Iris pigment epithelial cell (primary cell): ENCODE measurements at places on chromosomes 16 and 17.
A peak's percentile ranks its signal among the peaks of the same experiment; 100 is the strongest.

DNA sequence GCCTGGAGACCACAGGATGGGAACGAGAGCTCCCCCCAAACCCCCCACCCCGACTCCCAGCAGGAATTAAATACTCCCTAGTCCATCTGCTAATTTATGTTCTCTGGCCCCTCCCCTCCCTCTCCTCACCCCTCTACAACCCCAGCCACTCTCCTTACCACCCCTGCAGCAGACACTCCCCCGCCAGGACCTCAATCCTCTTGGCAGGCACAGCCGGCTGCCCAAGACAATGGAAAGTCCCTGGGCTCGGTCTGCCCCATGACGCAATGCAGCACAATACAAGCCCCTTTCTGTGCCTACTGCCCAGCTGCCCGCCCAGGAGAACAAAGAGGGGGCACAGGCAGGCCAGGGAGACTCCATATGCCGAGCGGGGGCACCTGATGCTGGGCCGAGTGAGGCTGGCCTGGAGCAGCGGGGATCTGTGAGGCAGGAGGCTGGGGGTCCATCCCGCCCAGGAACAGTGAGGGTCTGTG is 30.3 kb upstream of the CDC42EP4 start:
- DNase-seq: peak; percentile 93

GRCh38 chr17:73952082-73952479 is 251.4 kb upstream of the RPL38 start:
- no peak for DNase-seq

DNA sequence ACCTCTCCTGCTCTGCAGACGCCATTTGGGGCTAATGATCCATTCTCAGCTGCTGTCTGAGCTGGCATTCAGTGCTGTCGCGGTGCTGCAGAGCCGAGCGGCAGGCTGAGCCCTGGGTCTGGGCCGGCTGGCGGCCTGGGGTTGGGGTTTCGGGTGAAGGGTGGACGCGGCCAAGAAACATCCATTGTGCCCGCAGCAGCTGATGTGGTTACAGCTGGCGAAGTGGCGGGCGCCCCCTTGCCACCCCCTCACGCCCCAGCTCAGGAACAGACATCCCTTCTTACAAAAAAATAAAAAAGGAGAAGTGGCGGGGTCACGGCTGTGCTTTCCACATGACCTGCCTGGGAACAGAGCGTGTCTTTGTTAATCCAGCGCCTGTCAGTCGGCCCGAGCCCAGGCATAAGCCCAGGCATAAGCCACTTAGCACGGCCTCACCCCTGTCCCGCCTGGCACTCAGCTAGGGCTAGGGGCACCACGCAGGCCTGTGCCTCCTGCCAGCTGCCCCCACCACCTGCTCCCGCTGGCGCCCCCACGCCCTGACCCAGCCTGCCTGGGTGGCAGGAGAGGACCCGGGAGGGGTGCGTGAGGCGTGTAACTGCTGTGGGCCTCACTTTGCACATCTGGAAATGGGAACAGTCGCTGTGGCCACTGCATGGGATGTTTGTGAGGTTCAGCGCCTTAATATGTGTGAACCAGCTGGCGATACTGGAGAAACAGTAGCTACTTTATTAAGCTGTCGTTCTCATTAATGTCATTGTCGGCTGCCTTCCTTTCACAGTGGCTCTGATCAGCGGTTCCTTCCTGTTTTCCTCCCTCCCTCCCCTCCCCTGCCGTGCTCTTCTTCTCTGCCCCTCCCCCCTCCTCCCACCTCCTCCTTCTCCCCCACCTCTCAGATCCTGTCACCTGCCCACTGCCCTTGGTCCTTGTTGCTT is 197.7 kb upstream of the CIBAR2 start:
- no peak for DNase-seq

- DNase-seq: peak; percentile 66
Observed at GRCh38 chr17:59427425-59427921, 96.0 kb downstream of the YPEL2 start.

DNA sequence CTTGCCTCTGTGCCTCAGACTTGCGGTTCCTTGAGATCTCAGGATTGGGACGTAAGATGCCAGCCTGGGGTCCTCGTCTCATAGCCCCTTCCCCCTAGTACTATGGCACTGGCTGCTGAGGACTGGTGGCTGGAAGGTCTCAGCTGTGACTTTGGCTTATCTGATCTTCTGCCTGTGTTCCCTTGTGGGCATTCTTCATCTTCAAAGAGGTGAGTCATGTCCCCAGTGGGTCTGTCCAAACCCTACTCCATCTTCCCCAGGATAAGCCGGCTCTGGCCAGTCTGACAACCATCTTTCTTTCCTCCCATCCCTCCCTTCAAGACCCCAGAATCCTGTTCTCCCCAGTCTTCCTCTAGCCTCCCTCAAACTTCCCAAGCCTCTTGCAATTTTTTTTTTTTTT is 3.6 kb downstream of the CD19 start:
- DNase-seq: no peak

GRCh38 chr16:80954985-80955384 is 51.7 kb downstream of the CMC2 start:
- no peak for DNase-seq

DNA sequence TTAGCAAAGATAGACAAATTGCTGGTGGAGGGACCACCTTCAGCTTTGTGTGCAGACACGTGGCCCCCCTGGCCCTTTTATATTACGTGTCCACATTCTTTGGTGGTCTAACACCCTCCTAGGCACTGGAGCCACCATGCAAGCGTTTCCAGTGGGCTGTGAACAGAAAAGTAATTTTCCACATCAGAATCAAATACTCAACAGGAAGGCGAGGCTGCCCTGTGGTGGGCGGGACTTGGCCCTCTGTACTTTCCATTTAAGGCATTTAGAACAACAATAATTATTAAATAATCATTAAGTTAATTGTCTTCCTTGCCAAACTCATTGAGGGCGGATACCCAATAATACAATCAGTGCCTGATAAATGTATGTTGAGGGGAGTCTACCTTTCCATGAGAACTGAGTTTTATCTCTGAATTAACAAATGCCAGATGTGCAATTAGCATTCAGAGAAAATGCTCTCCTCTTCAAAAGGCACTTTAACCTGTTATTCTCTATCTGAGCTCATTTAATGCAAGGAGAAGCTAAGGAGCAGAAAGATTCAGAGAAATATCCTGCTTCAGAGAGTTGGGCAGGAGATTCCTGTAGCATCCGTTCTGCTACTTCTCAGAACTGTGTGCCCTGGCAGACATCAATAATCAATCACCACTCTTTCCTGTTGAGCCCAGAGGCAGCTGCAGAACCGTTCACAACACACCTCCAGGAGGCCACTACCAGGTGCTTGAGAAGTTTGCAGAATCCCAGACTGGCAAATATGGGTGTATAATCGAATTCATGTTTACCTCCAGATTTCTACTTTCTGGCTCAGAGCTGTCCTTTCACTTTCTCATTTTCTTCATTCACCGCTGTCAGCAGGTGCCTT is 109.4 kb downstream of the CMIP start:
- DNase-seq: no peak

DNA sequence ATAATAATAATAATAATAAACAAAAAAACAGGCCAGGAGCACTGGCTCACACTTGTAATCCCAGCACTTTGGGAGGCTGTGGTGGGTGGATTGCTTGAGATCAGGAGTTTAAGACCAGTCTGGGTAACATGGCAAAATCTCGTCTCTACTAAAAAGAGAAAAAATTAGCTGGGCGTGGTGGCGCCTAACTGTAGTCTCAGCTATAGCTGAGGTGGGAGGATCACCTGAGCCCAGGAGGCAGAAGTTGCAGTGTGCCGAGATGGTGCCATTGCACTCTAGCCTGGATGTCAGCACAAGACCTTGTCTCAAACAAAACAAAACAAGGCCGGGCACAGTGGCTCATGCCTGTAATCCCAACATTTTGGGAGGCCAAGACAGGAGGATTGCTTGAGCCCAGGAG is 18.7 kb upstream of the ATP6V0C start:
- no peak for DNase-seq

- DNase-seq: no peak
Observed at GRCh38 chr17:1188812-1189504, 9.2 kb upstream of the ABR start.

GRCh38 chr17:10738521-10739258 is 8.9 kb upstream of the TMEM220 start:
- no peak for DNase-seq

GRCh38 chr17:2259769-2260536 is 43.6 kb downstream of the SMG6 start:
- DNase-seq: peak; percentile 87

DNA sequence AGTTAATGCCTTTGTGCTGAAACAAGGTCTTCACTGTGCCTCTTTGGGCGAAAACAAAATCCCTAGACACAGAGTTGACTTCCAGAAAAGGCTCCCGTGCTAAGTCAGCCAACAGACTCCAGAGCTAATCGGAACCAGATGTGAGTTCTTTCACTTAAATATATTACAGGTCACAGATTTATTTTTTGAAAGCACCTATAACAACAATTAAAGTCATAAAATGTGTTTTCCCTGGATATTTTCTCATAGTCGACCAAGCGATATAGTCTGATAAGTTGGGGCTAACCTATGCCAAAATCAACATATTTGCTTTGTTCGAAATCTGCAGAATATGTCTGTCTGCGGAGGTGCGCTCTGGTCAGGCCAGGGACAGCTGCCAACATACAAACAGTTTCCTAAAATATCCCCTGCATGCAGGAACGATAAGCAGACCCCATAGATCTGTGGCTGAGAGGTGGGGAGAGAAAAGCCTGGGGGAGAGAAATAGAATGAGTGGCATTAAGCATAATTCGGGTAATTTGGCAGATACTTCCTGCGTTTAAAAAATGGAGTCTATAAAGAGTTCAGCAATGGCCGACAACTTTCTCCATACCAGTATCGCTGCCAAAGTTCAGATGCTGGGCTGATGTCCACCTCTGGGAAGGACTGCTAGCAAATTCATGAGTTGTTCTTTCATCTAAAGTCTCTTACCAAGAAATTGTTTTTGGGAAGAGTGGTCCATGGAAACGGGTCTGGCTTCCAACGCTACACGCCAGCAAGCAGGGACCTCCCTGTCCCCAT is 50.8 kb upstream of the MYH10 start:
- DNase-seq: peak; percentile 65

DNA sequence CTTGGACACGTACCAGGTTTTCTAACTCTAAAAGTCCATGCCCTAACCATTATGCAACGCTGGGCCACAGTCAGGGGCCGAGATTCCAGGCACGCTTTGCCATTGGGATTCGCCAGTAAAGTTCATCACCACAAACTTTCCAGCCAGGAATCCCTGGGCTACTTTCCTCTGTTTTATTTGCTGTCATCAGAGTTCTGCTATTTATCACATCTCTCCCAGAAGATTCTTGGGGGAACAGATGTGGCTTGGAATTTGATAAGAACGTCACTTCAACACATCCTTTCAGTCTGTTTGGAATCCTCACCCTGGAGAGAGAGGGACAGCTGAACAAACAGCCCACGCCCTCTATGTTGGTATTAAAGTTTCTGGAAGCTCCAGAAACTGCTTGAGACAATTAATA is 109.6 kb upstream of the CACNG3 start:
- no peak for DNase-seq

GRCh38 chr17:64091116-64091515 is 38.8 kb downstream of the ERN1 start:
- DNase-seq: peak; percentile 33

- no peak for DNase-seq
Observed at GRCh38 chr17:19708431-19709175, 7.8 kb downstream of the SLC47A2 start.

DNA sequence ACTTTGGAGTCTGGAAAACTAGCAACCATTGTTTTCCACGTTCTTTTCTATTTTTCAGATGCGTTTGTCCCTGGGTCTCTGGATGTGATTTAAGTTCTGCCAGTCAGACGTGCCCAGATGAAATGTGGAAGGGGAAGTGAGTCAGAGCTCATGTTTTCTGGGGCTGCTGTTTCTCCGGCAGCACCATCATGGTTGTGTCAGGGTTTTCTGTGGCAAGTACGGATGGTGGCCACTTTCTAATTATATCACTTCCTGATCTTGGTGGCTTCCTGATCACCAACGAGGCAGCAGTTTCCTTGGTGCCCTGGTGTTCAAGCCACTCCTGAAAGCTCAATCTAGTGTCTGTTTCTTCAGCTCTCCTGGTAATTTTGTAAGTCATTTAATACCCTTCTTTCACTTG is 31.4 kb upstream of the PMFBP1 start:
- DNase-seq: peak; percentile 64

GRCh38 chr17:45234641-45235415 is 13.1 kb downstream of the FMNL1 start:
- no peak for DNase-seq

GRCh38 chr17:71926746-71927398 is 193.9 kb upstream of the SOX9 start:
- no peak for DNase-seq

GRCh38 chr17:43018932-43019331 is 3.3 kb downstream of the VAT1 start:
- DNase-seq: peak; percentile 87

DNA sequence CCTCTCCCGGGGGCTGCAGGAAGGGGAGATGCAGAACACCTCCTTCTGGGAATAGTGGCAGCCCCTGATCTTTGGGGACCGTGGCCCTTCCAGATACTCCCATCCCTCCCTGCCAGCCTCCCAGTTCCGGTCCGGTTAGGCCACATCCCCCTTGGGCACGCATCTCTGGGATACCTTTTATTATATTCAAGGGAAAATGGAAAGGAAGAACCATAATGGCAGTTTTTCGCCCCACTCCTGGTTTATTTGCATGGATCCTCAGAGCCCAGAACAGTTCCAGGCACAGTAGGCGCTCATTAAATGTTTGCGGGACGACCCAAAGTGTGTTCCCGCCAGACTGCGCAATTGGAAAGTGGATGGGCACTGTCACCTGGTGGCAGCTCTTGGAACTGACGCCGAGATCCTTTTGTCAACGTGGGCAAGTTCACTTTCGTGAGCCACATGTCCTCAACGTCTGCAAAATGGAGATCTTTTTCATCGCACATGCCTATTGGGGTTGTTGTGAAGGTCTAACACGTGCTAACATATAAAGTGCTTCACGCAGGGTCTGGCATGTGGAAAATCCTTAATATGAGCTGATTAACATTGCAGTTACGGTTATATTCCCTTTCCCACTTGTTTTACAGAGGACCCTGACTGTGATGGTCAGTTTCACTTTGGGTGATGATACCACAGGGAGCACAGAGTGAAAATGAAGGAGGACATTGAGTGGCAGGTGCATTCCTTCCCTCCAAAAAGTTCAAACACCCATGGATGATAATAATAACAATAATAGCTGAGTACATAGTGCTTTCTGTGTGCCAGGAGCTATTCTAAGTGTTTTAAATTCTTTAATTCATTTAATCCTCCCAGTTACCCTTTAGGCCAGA is 1.7 kb upstream of the GPRC5B start:
- DNase-seq: peak; percentile 81

- DNase-seq: peak; percentile 22
Observed at GRCh38 chr17:64599187-64599676, 62.9 kb downstream of the SMURF2 start.

DNA sequence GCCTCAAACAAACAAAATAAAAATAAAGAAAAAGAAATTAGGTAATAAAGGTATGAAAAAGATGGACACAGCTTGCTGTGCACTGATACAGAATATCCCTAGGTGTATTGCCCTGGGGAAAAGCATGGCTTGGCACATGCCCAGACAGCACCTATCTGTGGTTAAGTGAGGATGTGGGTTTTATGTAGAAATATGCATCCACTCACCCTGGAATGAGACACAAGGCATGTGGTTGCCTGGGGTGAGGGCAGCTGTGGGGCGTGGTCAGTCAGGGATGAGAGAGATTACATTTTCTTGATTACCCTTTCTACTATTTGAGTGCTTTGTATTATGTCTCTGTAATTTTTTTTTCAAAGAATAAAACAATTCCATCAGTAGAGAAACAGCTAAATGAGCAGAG is 6.9 kb downstream of the PLLP start:
- DNase-seq: peak; percentile 80
